ENCODE measurements at places on chromosomes 4 and X. TPM values are rescaled to one million over a fixed set of nuclear protein-coding genes. Genes with fewer than 3 reads are reported as not detected.

The ATP8A1 gene
- total RNA-seq: 0.85 TPM

The GYG2 gene
- 11.4 TPM for total RNA-seq

The TMPRSS11F gene
- not detected for total RNA-seq

The POU3F4 gene
- not detected for total RNA-seq

The SMIM10L2A gene
- 0.28 TPM for total RNA-seq

The MBTPS2 gene
- total RNA-seq: 6.7 TPM

The TRIM75 gene
- total RNA-seq: not detected

The FAM156B gene
- total RNA-seq: 12.1 TPM

The MAP3K15 gene
- 0.09 TPM for total RNA-seq

The SMARCA1 gene
- 58.9 TPM for total RNA-seq

The SEL1L3 gene
- total RNA-seq: 178 TPM

The ING2 gene
- 4.1 TPM for total RNA-seq

The PNMA3 gene
- total RNA-seq: 0.28 TPM

The SSX2 gene
- total RNA-seq: not detected

The ZNF275 gene
- total RNA-seq: 5.8 TPM

The DCAF8L2 gene
- under 0.01 TPM for total RNA-seq

The XK gene
- under 0.01 TPM for total RNA-seq

The GAGE12E gene
- total RNA-seq: not detected

The UCP1 gene
- total RNA-seq: not detected

The STARD8 gene
- total RNA-seq: 1.3 TPM

The CTAG1B gene
- total RNA-seq: not detected

The PDGFC gene
- 31.6 TPM for total RNA-seq

The HTR2C gene
- total RNA-seq: under 0.01 TPM

The MAPK10 gene
- total RNA-seq: 14.4 TPM

The NEUROG2 gene
- not detected for total RNA-seq

The USP27X gene
- total RNA-seq: 1.8 TPM

The ZXDA gene
- total RNA-seq: 5.1 TPM

The ARAP2 gene
- 1.3 TPM for total RNA-seq

The APELA gene
- not detected for total RNA-seq

The FAM184B gene
- total RNA-seq: under 0.01 TPM

The DYNLT3 gene
- 47.8 TPM for total RNA-seq

The GSX2 gene
- total RNA-seq: not detected

The PRDX4 gene
- 215 TPM for total RNA-seq

The USP17L30 gene
- not detected for total RNA-seq

The GPR119 gene
- not detected for total RNA-seq

The TMPRSS11B gene
- not detected for total RNA-seq

The XAGE2 gene
- total RNA-seq: not detected

The SLC25A31 gene
- not detected for total RNA-seq

All from smooth muscle cell of bladder (primary cell).